HFFc6 (cell line): ENCODE measurements at places on chromosomes 6 and 20.

DNA sequence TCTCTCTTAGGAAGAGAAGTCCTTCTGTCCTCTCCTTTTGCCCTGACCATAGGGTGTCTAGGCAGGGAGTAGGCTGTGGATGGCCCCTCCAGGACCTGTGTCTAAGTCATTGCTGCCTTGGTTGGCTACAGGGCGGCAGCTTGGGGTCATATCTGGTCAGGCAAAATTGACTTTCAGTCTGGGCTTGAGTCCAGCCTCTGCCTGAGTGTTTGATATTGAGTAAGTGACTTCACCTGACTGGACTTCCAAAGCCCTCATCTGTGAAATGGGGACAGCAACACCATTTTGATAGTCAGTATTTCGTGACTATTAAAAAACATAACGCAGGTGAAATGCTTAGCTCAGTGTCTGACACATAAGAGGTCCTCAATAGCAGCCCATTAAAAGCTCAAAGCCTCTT lies 4.6 kb downstream of the TGM3 start:
- no peak for DNase-seq

DNA sequence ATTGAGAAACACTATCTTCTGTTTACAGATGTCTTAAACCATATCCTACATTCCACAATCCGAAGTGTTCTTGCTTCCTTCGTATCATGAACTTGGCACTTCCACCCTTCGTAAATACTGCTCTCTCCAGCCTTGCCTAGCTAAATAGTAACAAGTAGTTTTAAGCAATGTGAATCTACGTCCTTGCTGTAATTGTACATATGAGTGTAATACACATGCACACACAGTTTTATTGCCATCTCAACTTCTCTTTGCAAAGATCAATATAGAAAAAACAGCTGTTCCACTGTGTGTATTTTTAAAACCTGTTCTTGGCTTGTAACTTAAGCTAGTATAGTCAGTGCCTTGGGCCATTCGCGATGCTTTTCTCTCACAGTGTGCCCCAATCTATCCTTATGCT lies 1524.7 kb downstream of the GRIK2 start:
- DNase-seq = no peak

GRCh38 chr20:64113796-64114355 lies 6.5 kb upstream of the NPBWR2 start:
- no peak for DNase-seq

- no peak for DNase-seq
Observed at GRCh38 chr6:166258854-166259276, 49.3 kb downstream of the PRR18 start.

GRCh38 chr6:61203966-61204496 lies 1082.0 kb downstream of the KHDRBS2 start:
- DNase-seq = no peak

DNA sequence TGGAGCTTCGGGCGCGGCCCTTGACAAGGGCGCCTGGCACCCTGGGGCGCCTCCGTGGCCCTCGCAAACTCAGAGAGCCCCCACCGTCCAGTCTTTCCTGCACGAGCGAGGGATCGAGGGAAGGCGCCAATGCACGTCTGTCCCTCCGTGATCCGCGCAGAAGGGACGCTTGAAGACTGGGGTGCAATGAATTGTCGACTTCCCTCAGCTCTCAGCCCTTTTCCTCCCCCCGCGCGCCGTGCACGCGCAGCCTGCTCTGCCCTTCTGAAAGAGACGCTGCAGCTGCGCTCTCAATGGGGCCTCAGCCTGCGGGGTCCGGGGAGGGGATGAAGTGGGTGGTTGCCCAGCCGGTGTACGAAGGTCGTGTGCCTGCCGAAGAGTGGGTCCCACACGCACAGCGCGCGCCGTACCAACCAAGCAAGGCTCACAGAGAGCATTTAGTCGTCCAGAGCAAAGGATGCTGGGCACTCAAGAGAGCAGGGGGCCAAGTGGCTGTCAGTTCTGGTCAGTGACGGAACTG lies 5.5 kb upstream of the SOX4 start:
- DNase-seq = no peak

DNA sequence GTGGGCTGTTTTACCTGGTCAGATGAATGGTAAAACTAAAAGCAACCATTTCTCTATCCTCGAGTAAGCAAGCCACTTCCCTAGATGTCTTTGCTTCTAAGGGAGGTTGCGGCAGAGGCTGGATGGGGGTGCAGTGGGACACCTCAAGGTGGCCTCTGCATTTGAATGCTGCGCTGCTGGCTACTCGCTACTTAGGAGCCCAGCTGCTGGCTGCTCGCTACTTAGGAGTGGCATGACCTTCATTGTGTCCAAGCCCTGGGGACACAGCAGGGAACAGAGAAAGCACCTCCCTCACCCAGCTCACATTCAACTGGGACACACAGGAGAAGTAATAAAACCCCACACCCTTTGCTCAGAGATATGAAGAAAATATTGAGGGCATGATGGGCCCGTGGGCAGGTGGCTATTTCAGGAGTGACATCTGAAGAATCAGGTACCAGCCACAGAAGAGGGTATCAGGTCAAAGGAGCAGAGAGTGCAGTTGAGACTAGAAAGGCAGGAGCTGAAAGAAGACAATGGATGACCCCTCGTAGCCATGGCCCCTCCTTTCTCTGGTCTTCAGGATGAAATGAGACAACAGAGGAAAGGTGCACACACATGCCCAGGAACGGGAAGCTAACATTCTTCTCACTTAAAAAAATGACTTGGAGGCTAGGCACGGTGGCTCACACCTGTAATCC lies 149.4 kb downstream of the ZMYND8 start:
- DNase-seq = no peak

DNA sequence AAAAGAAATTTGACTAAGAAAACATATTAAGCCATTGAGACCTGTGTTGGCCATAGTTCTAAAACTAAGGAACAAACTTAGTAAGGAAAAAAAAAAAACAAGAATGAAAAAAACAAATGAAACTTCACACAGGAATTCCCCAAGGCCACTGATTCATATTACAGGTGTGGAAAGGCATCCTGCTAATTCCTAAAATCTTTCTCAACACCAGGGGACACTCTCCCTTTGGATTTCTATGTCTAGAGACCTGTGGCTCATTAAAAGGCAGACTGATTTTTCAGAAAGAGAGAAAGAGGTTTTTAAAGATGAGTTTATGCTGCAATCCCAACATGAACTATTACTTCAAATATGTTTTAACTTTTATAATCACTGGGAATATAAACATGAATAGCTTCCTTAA lies at the start of gene OR12D1:
OR12D1 (plus strand) TSS at position 341 of the 400 bp plus-strand sequence.
- DNase-seq = no peak

DNA sequence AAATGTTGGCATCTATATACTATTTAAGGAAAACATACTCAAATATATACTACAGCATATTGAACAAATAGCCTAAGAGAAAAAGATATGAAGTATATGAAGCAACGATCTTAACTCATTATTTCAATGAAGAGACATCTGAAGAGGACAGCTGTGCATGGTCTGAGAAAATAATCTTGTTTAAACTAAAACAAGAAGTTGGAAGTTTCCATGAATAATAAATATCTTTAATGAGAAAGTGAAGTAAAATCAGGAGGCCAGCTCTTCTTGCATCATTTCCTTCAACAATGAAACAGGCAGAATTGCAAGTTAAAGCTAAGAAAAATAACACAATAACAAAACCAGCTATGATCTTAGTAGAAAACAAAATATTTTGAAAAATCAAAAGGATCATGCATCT lies 1265.4 kb upstream of the MAP3K7 start:
- no peak for DNase-seq

DNA sequence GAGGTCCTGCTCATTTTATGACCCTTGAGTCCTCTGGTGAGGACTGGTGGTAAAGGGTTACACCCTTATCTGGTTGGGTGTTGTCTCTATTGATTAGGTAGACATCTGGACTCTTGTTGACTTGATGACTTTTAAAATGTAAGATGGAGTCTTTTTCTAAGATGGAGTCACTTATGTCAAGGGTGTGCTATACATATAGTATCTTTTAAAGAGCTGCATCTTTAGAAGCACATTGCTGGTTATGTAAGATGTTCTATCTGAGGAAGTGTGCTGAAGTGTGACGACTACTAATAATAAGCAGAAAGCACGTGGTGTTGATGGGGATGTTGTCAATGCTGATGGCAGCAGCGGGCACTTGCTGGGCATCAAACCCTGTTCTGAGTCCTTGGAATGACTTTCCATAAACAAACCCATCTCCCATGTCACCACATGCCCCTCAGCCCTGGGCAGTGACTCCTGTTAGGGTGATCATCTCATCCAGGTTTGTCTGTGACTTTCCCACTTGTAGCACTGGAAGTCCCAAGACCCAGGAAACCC lies 229.6 kb downstream of the EYA2 start:
- DNase-seq = no peak

DNA sequence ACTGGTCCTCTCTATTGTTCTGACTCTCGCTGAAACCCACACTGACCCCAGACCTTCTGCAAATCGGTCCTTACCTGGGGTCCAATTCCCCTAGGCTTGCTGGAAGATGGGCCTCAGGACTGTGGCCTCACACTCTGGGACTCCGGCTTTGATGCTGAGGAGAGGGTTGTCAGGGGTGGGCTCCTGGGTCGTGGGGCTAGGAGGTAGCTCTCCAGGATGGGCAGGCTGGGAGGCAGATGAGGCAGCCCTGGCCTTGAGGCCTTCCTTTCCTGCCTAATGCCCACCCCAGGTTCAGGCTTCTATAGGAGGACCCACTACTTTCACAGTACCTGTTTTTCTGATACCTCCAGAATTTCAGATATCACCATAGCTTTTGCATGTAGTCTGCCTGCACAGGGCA lies 21.4 kb downstream of the HLA-F start:
- DNase-seq = no peak

- no peak for DNase-seq
Observed at GRCh38 chr6:14707971-14708465, 537.9 kb upstream of the JARID2 start.

DNA sequence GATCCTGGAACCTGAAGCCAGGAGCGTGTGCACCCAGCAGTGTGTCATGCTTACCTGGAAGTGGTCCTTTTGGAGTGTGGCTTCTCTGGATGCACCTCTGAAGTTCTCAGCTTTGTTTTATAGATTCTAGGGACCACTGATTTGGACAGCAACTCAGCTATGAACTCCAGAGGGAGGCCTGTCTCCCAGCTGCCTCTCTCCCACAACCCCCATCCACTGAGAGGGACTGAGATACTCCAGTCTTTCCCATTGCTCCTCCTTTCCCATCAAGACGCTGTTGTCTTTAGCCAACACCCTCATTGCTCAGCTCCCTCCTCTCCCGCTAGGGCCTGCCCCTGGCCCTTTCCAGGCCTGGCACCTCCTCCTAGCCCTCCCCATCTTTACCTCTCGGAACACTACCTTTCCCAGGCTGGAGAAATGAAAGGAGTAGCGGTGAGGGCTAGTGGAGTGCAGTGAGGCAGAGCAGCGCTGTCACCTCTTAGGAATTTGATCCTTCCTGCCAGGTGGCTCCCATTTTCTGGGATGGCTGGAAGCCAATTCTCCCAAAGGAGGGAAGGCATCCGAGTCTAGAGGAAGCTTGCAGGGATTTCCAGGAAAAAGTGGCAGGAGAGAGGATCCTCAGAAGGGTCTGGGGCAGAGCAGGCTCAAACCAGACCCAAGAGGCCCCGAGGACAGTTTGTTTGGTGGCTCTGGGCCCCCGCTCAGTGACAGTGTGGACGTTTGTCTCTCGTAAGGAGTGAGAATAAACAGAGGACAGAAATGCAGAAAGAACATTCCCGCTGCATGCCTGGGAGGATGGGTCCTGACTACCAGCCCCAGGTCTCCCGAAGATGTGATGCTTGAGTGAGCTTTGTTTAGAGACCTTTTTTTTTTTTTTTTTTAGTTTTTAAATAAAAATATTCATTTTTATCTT lies at the start of gene LRRN4:
LRRN4 (minus strand) TSS at position 285 of the 913 bp plus-strand sequence. CDS start 1,261 bp downstream, outside the sequence.
- no peak for DNase-seq

GRCh38 chr6:38241200-38241871 lies 398.4 kb downstream of the BTBD9 start:
- DNase-seq = peak; percentile 63

DNA sequence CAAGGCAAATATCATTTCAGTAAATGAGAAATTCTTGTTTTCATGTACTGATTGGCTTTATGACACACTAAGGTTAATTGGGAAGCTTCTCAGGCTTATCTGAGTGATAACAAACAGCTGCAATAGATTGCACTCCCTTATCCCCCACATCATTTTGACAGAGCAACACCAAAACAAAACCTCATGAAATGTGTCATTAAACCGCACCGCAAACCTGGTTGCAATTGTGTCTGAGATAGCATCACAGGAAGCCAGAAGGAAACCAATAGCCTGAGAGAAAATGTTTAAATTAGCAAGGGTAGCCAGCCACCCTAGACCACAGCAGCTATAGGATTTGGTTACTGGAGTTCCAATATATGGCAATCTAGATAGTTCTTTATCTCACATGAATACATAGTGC lies 31.6 kb upstream of the LAMA4 start:
- no peak for DNase-seq

DNA sequence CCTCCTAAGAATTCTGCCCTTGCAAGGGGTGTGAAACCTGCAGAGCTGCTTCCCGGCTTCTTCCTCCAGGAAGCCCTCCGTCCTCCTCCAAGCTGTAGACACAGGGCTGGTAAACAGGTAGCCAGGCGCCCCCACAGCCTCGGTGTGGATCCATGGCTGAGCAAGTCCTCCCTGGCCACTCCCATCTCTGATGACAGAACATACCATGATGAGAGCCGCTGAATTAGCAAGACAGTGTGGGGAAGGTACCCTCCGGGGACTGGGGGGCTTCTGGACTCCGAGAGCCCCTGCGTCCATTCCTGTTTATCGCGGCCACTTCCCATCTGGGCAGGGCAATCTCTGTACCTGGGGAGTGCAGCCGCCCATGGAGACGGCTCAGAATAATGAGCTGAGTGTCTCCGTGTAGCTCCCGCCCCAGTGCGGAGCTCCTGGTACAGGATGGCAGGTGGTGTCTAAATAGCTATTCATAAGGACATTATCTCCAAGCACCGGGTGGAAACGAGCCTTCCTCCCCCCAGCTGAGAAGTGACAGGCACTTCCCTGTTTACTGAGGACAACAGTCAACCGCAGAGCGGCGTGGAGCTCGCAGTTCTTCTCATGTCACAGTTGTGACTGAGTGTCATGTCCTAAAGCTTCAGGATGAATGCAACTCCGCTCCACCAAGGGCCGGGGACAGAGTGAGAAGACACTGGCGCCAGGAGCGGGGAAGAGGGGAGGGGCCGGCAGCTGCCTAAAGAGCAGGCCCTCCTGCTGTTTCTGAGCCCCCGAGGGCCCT lies 22.7 kb upstream of the NTSR1 start:
- DNase-seq = no peak

DNA sequence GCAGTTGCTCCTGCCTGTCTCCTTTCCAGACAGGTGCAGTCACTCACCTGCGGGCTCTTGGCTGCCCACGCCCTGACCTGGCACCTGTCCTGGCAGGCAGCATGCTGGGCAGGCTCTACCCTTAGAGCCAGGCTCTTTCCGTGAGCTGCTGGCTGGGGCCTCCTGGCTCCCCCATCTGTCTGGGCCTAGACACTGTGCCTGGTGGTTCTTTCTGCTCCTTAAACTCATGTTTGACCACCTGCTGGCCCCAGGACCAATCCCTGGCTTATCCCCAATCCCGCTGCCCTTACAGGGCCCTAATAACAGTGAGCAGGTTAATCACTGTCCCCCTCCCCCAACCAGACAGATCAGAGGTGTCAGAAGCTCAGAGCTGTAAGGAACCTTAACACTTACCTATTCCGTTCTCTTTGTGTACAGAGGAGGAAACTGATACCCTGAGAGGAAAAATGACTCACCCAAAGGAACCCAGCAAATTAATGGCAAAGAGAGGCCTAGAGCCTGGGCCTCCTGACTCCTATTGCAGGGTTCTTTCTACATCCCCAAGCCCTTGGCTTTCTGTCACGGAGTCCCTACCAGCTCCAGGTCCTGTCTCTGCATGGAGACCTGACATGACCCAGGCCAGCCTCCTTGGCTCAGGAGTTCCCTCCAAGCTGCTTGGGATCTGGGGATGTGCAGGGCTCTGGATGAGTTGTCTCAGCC lies 54.7 kb downstream of the RAB44 start:
- no peak for DNase-seq

- DNase-seq = no peak
Observed at GRCh38 chr6:137145421-137145820, 28.0 kb downstream of the IL22RA2 start.
